ENCODE measurements at places on chromosomes 6 and 20. TPM values are rescaled to one million over a fixed set of nuclear protein-coding genes. Genes with fewer than 3 reads are reported as not detected.

GRCh38 chr20:59783641-59784010 is 149.8 kb downstream of the SYCP2 start:
- H3K4me3 ChIP-seq, result no peak overlapping the region
- DNase-seq, result no peak
- no peaks in the 10 kb centered on the region for H3K36me3 ChIP-seq
- H3K27ac ChIP-seq, result no peak overlapping the region

DNA sequence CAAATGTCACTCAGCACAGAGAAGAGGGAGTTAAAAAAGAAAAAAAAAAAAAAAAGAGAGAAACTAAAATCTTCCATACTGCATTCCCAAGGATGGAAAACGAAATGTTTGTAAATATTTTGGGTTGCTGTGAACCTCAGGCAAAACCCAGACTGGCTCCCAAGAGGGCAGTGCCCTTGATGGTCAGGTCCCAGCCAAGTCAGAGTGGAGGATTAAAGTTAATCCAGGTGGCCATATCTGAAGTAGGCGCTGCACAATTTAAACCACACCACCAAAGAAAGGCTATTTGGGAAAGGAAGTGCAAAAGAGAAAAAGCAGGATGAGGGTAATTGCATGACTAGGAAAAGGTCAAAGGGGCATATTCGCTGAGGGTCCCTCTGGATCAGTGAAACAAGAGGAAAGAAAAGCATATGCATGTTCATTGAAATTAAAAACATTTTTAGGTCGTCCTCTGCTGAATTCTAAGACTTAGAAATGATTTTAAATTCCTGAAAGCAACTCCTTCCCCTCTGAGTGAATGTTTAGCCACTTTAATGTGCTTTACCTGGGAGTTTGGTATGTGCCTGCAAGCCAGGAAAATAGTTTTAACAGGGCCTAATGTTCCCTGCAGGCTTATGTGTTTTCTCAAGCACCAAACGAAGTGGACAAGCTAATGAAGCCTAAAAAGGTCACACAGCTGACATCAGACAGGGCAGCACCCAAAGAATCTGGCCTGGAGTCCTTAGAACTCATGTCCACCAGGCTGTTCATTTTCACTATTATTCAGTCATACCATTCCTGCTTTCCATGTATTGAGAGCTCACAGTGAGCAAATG is 159.1 kb downstream of the HACE1 start:
- DNase-seq, result no peak
- no peak overlapping the region for H3K4me3 ChIP-seq
- no peaks in the 10 kb centered on the region for H3K36me3 ChIP-seq
- no peak overlapping the region for H3K27ac ChIP-seq
- peaks cover 18% of the 10 kb centered on the region for H3K4me1 ChIP-seq
- H3K27me3 ChIP-seq, result no peaks in the 10 kb centered on the region

GRCh38 chr6:131657630-131658111 is 20.6 kb downstream of the ENPP3 start:
- H3K4me1 ChIP-seq, result no peaks in the 10 kb centered on the region
- H3K36me3 ChIP-seq, result no peaks in the 10 kb centered on the region
- H3K4me3 ChIP-seq, result no peak overlapping the region
- H3K27me3 ChIP-seq, result no peaks in the 10 kb centered on the region
- no peak for DNase-seq

- H3K4me1 ChIP-seq, result peaks cover 26% of the 10 kb centered on the region
- H3K4me3 ChIP-seq, result no peak overlapping the region
- peaks cover 4% of the 10 kb centered on the region for H3K36me3 ChIP-seq
- no peaks in the 10 kb centered on the region for H3K27me3 ChIP-seq
Measured at GRCh38 chr6:139343052-139343750, 31.2 kb downstream of the CITED2 start.

- H3K4me1 ChIP-seq, result no peaks in the 10 kb centered on the region
- no peaks in the 10 kb centered on the region for H3K36me3 ChIP-seq
- no peak overlapping the region for H3K4me3 ChIP-seq
- H3K27ac ChIP-seq, result no peak overlapping the region
Measured at GRCh38 chr6:39786649-39787048, 5.5 kb upstream of the DAAM2 start.

- no peaks in the 10 kb centered on the region for H3K27me3 ChIP-seq
- no peak for DNase-seq
- H3K27ac ChIP-seq, result no peak overlapping the region
- no peak overlapping the region for H3K4me3 ChIP-seq
- H3K36me3 ChIP-seq, result no peaks in the 10 kb centered on the region
Measured at GRCh38 chr20:14259689-14260088, 77.7 kb downstream of the FLRT3 start.

DNA sequence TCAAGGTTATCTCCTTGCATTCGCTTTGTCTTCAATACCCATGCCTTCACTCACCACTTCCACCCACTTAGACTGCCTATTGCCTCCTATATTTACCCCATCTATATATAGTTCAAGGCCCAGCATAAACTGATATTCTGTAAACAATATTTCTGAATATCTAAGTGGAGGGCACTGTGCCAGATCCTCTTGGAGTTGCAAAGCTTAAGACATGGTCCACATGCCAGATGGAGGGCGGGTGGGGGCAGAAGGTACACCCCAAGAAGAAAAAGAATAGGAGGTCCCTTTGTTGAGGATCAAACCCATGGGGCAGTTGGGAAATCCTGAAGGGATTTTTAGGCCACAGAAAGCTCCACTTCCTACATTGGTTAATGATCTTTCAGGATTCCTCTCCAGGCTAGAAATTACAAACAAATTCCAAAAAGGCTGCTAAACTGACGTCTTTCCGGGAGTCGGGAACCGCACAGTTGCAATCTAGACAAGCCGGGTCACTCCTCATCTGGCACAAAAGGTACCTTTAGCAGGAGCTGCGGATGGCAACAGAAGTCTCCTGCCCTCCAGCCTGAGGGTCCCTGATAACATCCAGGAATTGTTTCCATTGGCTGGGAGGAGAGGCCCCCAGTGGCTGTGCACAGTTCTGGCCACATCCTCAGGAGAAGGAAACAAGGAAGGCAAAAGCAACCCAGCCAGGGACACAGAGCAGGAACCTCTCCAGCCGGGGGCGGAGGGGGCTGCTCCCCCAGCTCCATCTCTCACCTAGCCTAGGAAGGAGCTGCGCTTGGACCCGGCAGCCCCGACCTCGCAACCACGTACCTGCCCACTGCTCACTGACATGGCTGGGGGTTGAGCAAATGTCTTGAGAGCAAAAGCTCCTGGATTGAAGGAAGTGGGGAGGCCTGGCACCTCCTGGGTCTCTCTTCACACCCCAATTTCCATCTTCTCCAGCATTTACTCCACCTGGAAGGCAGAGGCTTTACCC is 5.9 kb upstream of the LPIN3 start:
- H3K4me3 ChIP-seq, result no peak overlapping the region
- no peak for DNase-seq
- H3K4me1 ChIP-seq, result peaks cover 6% of the 10 kb centered on the region
- H3K36me3 ChIP-seq, result no peaks in the 10 kb centered on the region
- no peak overlapping the region for H3K27ac ChIP-seq
- H3K27me3 ChIP-seq, result peaks cover 4% of the 10 kb centered on the region

GRCh38 chr6:27830212-27830599 is 82.0 kb downstream of the OR2B2 start:
- H3K4me1 ChIP-seq, result peaks cover 38% of the 10 kb centered on the region
- DNase-seq, result no peak
- H3K4me3 ChIP-seq, result peak overlapping the region; percentile 88
- peak overlapping the region; percentile 97 for H3K27ac ChIP-seq

- H3K27me3 ChIP-seq, result no peaks in the 10 kb centered on the region
- no peak for DNase-seq
- H3K4me3 ChIP-seq, result no peak overlapping the region
- peaks cover 16% of the 10 kb centered on the region for H3K4me1 ChIP-seq
- peaks cover 11% of the 10 kb centered on the region for H3K36me3 ChIP-seq
- H3K27ac ChIP-seq, result no peak overlapping the region
Measured at GRCh38 chr20:53017206-53017605, 45.0 kb downstream of the TSHZ2 start.

GRCh38 chr6:89050697-89051096 is 29.9 kb upstream of the PNRC1 start:
- H3K36me3 ChIP-seq, result peaks cover 2% of the 10 kb centered on the region
- no peaks in the 10 kb centered on the region for H3K27me3 ChIP-seq
- H3K4me3 ChIP-seq, result no peak overlapping the region

- H3K36me3 ChIP-seq, result peaks cover 4% of the 10 kb centered on the region
- H3K4me1 ChIP-seq, result no peaks in the 10 kb centered on the region
- no peak for DNase-seq
- H3K4me3 ChIP-seq, result no peak overlapping the region
- no peak overlapping the region for H3K27ac ChIP-seq
Measured at GRCh38 chr20:21203088-21203656, 77.3 kb downstream of the KIZ start.

DNA sequence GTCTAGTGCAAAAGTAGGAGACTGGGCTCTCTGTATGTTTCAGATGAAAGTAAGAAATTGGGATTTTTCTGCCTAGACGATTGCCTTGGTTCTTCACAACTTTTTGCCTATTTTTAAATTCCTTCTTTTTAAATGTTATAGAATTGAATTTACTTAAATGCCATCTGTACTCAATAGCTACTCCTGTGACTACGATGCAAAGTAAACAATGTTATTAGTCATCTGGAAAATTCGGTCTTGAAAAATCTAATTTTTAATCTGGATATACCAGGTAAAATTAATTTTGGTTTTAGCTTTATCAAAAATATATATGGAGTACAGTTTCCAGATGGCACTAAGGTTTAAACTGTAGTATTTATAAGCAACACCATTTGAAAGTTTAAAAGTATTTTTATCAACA is 472.2 kb downstream of the UTRN start:
- no peaks in the 10 kb centered on the region for H3K27me3 ChIP-seq
- H3K27ac ChIP-seq, result no peak overlapping the region
- H3K36me3 ChIP-seq, result peaks cover 8% of the 10 kb centered on the region
- H3K4me3 ChIP-seq, result no peak overlapping the region
- DNase-seq, result no peak
- H3K4me1 ChIP-seq, result peaks cover 1% of the 10 kb centered on the region

DNA sequence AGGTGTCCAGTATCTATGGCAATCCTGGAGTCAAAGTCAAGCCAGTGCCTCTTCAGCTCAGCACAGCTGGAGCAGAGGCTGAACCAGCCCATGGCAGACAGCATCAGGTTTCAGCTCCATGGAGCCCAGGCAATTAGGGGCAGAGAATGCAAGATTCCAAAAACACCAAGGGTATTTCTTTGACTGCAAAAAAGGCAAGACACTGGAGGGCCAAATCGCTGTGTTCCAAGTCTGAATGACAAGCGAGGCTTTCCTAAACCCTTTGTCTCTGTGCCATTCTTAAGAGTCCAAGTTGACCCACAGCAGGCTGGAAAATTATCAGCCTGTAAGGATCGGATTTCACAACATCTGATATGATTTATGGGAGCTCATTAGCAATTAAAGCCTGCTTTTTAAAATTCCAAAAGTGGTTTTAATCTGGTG is 49.7 kb upstream of the TGM3 start:
- no peak for DNase-seq
- no peaks in the 10 kb centered on the region for H3K4me1 ChIP-seq
- H3K36me3 ChIP-seq, result no peaks in the 10 kb centered on the region
- H3K27ac ChIP-seq, result no peak overlapping the region
- H3K27me3 ChIP-seq, result peaks cover 16% of the 10 kb centered on the region

DNA sequence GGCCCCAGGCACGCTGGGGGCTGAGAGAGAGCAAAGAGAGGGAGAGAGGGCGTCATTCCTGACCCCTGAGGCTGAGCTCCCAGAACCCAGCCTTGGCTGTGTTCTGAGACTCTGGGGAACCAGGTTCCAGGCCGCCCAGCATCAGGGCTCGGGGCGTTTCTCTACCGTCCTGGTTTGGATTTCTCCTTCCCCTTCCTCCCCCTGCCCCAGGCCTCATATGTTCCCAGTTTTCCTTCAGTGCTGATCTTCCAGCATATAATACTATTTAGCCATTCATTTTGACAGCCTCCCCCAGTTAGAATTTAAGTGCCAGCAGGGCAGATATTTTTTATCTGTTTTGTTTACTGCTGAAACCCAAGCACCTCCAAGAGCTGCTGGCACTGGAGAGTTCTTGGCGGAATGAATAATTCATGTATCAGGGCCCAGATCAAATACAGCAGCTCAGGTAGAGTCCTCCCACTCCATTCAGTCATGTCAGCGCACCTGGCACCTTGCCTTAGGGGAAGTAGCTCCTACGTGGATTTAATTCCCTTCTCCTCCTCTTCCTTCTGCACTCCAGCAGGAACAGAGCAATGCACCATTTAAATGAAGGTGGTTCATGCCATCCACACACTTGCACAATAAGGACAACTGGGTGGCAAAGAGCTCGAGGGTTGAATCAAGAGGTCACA is 23.4 kb upstream of the FRMD1 start:
- H3K27ac ChIP-seq, result no peak overlapping the region
- no peak overlapping the region for H3K4me3 ChIP-seq
- no peak for DNase-seq
- H3K4me1 ChIP-seq, result no peaks in the 10 kb centered on the region

- peaks cover 4% of the 10 kb centered on the region for H3K27me3 ChIP-seq
- no peak overlapping the region for H3K4me3 ChIP-seq
- H3K36me3 ChIP-seq, result no peaks in the 10 kb centered on the region
- peaks cover 2% of the 10 kb centered on the region for H3K4me1 ChIP-seq
- no peak overlapping the region for H3K27ac ChIP-seq
Measured at GRCh38 chr6:7652957-7653356, 63.0 kb downstream of the SNRNP48 start.

- no peak for DNase-seq
- H3K4me1 ChIP-seq, result no peaks in the 10 kb centered on the region
- H3K4me3 ChIP-seq, result no peak overlapping the region
- peaks cover 12% of the 10 kb centered on the region for H3K27me3 ChIP-seq
- H3K27ac ChIP-seq, result no peak overlapping the region
Measured at GRCh38 chr6:147642458-147642857, 134.0 kb downstream of the SAMD5 start.

DNA sequence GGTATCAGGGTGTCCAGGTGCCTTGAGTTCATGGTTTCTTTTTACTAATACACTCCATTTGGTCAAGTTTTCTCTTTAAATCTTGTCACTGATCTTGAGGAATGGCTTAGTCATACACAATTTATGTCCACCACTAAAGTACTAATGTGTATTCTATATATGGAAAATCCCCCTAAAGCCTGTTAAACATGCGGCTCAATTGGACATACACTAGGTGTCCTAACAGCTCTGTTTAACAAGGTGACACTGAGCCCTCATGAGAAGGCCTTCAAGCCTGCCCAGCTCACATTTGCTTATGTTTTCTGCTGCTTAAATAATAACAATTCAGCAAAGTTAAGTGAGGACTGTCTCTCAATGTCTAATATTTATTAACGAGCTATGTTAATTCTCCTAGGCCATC is 31.5 kb downstream of the PDE7B start:
- H3K4me3 ChIP-seq, result no peak overlapping the region
- DNase-seq, result no peak
- peaks cover 9% of the 10 kb centered on the region for H3K36me3 ChIP-seq
- peak overlapping the region; percentile 98 for H3K27ac ChIP-seq
- H3K4me1 ChIP-seq, result peaks cover 38% of the 10 kb centered on the region
- no peaks in the 10 kb centered on the region for H3K27me3 ChIP-seq

- no peaks in the 10 kb centered on the region for H3K4me1 ChIP-seq
- H3K27ac ChIP-seq, result no peak overlapping the region
- no peak for DNase-seq
- H3K4me3 ChIP-seq, result no peak overlapping the region
Measured at GRCh38 chr6:107645740-107646139, 155.8 kb downstream of the SOBP start.

VPS16 gene
- 33.5 TPM for total RNA-seq

CTAGE9 gene
- total RNA-seq, result not detected

HCK gene
- total RNA-seq, result not detected

NRSN1 gene
- total RNA-seq, result not detected

ZC2HC1B gene
- total RNA-seq, result not detected

RGL2 gene
- total RNA-seq, result 15.0 TPM

ARG1 gene
- not detected for total RNA-seq

TCF19 gene
- total RNA-seq, result 89.8 TPM

APCDD1L gene
- not detected for total RNA-seq

AKAP12 gene
- 2.3 TPM for total RNA-seq

Measured in activated naive CD8-positive, alpha-beta T cell treated with anti-CD3 and anti-CD28 coated beads for 36 hours (primary cell).